ENCODE measurements at places on chromosomes 4 and X. TPM values are rescaled to one million over a fixed set of nuclear protein-coding genes. Genes with fewer than 3 reads are reported as not detected.

The NAP1L2 gene
- total RNA-seq: 3.9 TPM

The PF4V1 gene
- total RNA-seq: not detected

The PABPC1L2A gene
- total RNA-seq: not detected

The TMPRSS11B gene
- total RNA-seq: not detected

The SLC10A4 gene
- not detected for total RNA-seq

The LDB2 gene
- total RNA-seq: 0.15 TPM

The TLR2 gene
- total RNA-seq: 0.08 TPM

The CLDN22 gene
- total RNA-seq: not detected

The CSN1S1 gene
- not detected for total RNA-seq

The TRO gene
- 0.16 TPM for total RNA-seq
